ENCODE measurements at places on chromosomes 1 and 21. TPM values are rescaled to one million over a fixed set of nuclear protein-coding genes. Genes with fewer than 3 reads are reported as not detected.

DNA sequence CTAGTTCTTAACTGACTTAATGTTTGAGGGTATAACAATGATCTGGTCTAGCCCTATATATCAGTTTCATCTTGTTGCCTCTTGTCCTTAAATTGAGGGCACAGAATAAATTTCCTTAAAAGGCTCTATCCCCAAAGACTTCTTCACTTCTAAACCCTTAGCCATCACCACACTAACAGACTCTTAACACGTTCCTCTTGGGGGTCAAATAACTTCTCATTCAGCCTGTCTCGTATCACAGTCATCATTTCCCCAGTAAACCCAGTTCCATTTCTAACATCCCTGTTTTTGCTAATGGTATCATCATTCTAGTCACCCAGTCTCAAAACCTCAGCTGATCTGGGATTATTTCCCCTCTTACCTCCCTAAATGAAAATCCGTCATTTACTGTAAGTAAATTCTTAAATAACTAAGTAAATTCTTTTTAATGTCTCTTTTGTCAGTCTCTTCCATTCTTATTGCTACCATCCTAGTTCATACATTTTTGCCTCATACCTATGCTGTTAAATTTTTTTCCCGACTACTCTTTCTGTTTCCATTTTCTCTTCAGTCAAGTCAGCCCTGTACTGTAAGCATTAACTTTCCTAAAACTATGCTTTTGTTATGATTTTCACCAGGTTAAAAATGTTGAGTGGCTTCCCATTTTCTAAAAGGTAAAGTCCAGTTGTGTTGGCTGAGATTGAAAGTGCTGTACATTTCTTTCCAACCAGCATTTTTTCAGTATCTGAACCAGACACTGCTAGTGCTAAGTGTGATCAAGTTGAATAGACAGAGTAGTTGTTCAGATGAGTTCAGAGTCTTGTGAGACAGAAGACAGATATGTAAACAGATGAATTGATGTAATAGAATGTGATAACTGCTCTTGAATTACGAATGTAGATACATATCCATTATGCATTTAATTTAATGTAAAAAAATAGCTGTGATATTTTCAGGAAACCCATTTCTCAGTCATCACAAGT, 6.9 kb downstream of the CTTNBP2NL start:
- H3K27me3 ChIP-seq = no peaks in the 10 kb centered on the region
- H3K36me3 ChIP-seq = no peaks in the 10 kb centered on the region
- peak; percentile 88 for ATAC-seq
- H3K4me3 ChIP-seq = peak overlapping the region; percentile 1

DNA sequence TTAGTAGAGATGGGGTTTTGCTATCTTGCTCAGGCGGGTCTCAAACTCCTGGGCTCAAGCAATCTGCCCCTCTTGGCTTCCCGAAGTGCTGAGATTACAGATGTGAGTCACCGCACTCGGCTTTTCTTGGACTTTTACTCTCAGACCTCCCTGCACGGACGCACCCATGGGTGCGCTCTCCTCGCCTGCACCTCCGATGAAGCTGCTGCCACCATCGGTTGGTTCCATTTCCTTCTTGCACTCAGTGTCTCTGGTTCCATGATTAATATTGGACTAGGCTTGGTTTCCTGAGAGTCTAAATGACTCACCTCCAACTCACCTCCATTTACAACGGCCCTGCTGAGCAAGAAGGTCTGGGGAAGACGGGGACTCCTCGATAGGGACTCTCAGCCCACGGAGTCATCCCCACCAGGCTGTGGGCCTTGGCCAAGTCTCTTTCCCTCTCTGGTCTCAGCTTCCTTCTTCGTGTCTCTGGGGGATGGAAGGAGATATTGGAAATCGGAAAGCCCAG, 6.7 kb upstream of the TNFRSF8 start:
- H3K4me1 ChIP-seq = peaks cover 47% of the 10 kb centered on the region
- peaks cover 6% of the 10 kb centered on the region for H3K27me3 ChIP-seq
- ATAC-seq = peak; percentile 70
- H3K36me3 ChIP-seq = no peaks in the 10 kb centered on the region
- peak overlapping the region; percentile 23 for H3K27ac ChIP-seq
- peak overlapping the region; percentile 64 for H3K4me3 ChIP-seq

NPPA gene
- total RNA-seq = not detected

DNA sequence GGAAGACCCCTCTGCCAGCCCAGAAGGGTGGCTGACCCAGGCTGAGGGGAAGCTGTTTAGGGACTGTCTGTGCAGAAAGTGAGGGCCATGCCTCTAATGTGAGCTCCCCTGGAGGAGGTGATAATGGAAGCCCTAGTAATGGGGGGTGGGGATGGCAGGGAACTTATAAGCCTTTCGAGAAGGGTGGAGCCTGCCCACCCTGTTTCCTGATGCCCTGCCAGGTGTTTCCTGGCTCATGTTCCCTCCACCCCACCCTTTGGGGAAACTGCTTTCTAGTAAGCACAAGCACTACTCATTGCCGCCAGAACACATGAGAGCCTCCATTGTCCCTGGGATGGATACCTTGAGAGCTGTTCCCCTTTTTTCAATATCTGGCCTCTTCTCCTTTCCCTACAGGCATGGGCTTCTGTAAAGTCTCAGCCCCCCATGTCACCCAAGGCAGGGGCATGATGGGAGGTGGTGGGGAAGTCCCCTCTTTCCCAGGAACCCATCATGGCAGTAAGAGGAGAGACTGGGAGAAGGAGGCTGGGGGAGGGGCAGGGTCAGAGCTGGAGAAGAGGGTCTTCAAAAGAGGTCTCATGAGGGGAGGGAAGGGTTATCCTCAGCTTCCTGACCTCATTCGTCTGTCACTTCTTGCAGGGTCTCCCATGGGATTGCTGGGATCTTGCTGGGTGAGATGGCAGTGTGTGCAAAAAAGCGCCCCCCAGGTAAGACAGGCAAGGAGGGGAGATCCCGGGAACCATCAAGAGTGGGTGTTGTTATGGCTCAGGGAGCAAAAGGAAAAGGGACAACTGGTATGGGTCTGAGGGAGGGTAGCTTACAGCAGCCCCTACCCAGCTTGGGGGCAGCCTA, 2.4 kb downstream of the ATP8B2 start:
- no peak for ATAC-seq
- H3K27ac ChIP-seq = peak overlapping the region; percentile 76
- peak overlapping the region; percentile 88 for H3K4me3 ChIP-seq
- no peaks in the 10 kb centered on the region for H3K27me3 ChIP-seq
- peaks cover 42% of the 10 kb centered on the region for H3K4me1 ChIP-seq

DNA sequence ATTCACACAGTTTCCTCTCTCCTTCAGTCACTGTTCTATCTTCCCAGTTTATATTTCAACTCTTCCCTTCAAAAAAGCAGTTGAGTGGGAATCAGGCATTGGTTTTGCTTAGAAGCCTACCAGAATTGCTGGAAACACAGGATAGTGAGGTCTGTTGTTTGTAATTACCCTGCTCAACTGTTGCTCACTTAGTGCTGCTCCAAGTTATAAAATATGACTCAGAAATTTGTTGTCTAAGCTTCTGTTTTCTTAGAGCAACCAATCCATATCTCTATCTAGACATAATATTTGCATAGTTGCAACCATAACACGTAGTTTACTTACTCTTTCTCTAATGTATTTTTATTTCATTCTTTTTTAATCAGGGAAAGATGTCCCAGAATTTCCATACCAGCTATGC, 87.9 kb downstream of the MACF1 start:
- H3K36me3 ChIP-seq = peaks cover 100% of the 10 kb centered on the region
- H3K27me3 ChIP-seq = no peaks in the 10 kb centered on the region
- H3K4me3 ChIP-seq = no peak overlapping the region
- ATAC-seq = no peak
- no peak overlapping the region for H3K27ac ChIP-seq

GRCh38 chr1:8112611-8113261, 86.6 kb upstream of the ERRFI1 start:
- H3K27ac ChIP-seq = no peak overlapping the region
- no peak for ATAC-seq
- no peaks in the 10 kb centered on the region for H3K4me1 ChIP-seq
- no peak overlapping the region for H3K4me3 ChIP-seq
- no peaks in the 10 kb centered on the region for H3K27me3 ChIP-seq

All from activated T-helper 17 cell treated with anti-CD3 and anti-CD28 coated beads, Interleukin-2, amount 50 U/mL, for 72 hours (primary cell).